ENCODE measurements at places on chromosomes 7 and 10.

DNA sequence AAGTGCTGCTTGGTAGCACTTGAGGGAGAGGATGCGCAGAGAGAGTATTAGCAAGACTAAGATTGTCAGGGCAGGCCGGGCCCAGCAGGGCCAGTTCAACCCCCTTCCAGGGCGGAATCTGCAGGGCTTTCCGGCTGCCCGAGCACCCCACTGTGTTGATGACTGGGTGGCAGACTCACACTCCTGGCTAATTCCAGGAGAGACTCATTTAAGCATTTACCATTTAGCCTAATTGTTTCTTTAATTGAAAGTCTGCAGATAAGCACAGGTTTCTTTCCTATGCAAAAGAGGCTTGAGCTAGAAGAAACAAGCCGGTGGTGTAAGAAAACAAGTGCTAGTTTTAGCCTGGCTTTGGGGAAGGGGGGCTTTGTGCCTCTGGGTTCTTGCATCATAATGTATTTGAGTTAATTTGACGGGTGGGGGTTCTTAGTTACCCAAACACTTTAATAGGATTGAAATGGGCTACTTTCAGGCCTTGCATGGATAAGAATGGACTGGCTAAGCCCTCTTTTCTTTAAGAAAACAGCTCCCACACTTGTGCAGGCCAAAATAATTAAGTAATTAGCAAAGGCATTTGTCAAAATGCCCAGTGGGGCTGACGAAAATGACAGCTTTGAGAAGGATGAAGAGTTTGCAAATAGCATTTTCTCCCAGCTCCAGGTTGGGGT is 201.3 kb downstream of the MYOF start:
- DNase-seq, result no peak

- DNase-seq, result no peak
Observed at GRCh38 chr10:46541017-46541661, 15.3 kb downstream of the GPRIN2 start.

GRCh38 chr7:35185908-35186731 is 67.8 kb downstream of the TBX20 start:
- DNase-seq, result no peak

DNA sequence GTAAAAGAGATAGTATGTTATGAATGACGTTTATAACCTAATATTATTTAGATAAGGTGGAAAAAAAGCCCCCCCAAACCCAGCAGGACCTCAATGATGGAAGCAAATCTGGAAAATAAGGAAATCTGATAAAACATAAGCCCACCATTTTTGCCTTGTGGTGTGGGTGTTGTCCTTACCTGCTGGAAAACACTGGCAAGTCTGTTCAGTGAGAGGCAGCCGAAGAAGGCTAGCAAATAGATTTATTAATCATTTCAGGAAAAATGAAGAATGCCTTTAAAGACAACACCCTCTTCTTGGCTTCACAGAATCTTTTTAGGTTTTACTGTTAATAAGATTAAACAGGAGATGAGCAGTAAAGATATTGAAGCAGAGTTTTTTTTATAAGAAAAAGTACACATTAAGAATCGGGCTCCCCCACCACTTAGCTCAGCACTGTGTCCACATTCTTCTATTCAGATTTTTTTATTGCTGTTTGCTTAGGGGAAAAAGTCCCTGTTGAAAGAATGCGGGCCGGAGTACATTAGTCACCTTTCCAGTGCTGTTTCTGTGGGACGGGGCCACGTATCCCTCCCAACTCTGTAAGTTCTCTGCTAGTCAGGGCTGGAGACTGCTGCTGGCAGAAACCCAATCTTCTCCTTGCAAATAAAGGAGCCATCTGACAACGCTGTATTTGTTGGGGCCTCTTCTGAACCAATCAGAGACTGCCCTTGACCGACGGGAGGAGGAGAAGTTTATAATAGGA is 104.1 kb downstream of the EVX1 start:
- no peak for DNase-seq

DNA sequence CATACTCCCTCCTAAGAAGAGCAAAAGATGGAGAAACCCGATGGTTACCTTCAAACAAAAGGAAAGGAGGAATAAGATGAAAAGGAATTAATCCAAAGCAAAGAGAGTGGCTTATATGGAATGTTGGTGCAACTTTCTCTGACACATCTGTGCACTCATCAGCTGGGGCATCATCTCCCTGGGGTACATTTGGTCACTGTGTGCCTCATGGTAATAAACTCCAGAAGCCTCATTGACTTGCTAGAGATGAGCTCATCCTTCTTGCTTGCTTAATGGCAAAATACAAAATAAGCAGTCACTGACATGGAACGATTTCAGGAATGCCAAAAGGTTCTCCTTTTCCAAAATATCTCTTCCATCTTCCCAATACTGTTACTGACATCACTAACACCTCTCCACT is 22.5 kb downstream of the CAV1 start:
- no peak for DNase-seq

DNA sequence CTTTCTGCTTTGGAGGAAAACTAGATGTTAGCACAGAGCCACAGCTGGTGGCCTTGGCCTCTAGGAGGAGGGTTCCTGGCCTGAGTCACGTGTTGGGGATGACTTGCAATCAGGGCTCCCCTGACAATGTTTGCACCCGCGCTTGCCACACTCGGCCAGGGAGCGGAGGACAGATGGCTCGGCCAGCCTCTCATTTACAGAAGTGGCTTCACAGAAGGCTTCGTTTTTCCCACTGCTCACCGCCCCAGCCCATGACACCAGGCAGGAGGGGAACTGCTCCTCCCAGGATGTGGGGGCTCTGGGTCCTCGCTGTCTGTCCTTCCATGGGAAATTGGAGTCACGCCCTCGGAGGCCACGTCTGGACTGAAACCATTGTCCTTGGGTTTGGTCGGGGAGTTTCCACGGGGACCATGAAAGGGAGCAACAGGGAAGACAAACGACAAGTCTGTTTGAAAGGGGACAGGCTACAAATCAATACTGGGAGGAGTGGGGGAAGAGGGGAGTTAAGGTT is 49.6 kb upstream of the UBE3C start:
- no peak for DNase-seq

- DNase-seq, result no peak
Observed at GRCh38 chr10:988667-989545, 672 bp downstream of the GTPBP4 start.

DNA sequence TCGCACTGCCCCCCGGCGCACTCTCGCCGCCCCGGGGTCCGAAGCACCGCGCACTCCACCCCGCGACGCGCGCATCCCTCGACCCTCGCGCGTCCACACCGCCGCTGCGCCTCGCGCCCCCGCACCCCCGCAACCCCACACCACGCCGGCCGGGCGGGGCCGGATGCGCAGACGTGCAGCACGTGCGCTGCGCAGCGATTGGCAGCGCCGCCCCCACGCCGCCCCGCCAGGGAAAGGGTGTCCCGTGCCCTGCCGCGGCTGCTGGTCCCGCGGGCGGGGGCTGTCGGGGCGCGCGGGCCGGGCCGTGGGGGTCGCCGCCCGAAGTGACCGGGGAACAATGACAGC is 53.7 kb upstream of the KDM7A start:
- peak; percentile 51 for DNase-seq

DNA sequence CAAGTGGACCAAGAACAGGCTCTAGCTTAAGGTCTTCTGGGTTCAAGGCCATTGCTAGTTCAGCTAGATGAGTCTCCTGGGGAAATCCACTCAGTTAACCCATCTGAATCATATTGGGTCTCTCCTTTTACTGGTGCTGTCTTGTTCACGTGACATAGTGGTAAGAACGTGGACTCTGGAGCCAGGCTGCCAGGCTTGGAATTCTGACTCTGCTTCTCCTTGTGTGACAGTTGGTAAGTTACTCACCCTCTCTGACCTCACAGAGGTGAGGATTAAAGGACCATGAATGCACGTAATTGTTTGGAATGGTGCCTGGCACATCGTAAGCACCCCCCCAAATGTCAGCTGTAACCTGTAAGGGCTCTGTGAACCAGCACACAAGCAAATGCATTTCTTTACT is 9.7 kb upstream of the CALU start:
- DNase-seq, result no peak

- DNase-seq, result no peak
Observed at GRCh38 chr10:108412323-108412722, 1247.8 kb upstream of the SORCS1 start.

DNA sequence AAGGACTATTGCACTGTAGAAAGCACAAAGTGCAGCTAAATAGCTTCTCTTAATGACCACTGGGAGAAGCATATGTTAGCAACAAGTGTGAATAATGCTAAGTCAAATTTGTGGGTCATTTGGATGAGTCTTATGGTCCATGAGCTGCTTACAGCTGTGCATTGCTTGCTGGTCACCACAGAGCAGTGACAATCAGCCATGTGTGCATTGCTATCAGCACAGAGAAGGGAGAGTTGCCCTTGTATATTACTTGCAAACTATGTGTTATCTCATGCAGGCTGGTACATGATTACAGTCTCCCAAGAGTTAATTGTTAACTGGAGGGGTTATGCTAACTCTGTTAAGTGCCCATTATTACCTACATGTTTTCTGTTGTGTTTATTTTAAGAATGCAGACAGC is 25.7 kb downstream of the MRPS33 start:
- DNase-seq, result no peak

DNA sequence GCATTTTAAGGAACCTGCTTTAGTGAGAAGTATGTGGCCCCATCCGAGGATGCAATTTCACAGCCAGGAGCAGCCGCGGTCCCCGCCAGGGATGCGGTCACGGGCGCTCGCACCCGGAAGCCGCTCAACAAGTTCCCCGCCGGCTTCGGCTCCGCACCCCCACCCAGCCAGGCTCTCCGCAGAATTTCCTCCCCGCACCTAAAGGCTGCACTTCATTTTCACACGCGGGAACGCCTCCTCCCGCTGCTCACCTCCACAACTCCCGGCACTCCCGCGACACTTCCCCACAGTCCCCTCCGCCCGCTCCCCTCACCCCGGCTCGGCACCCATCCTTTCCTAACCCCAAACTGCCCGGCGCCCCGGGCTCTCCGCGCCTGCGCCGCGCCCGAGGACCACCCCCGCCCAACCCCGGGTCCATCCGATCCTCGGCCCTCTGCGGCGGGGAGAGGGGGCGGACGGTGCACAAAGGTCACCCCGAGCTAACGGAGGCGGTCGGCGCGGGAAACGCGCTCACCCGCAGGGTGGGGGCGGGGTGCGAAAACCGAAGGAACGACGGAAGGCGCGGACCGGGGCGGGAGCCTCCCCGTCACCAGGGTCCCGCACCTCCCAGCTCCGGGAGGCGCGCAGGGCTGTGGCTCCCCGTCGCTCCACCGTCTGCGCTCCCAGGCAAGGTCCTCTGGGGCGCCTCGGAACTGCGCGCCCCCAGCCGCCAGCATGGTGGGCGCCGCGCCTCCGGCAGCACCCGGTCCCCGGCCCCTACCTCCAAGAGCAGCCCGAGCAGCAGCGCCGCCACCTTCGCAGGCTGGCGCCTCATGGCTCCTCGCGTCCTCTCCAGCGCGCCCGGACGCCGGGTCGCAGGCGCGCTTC is 558 bp downstream of the VOPP1 start:
- DNase-seq, result peak; percentile 14

- DNase-seq, result no peak
Observed at GRCh38 chr10:57867241-57867640, 400.5 kb downstream of the IPMK start.

- no peak for DNase-seq
Observed at GRCh38 chr7:157490465-157490912, 153.7 kb downstream of the DNAJB6 start.

- no peak for DNase-seq
Observed at GRCh38 chr7:104956753-104957450, 57.1 kb upstream of the KMT2E start.

GRCh38 chr7:141874787-141875186 is 33.5 kb upstream of the PRSS37 start:
- DNase-seq, result no peak
